ENCODE measurements at places on chromosomes 6 and 20.

- no peak for DNase-seq
These were observed 397.8 kb downstream of the KIF16B start for GRCh38 chr20:16175322-16175961.

GRCh38 chr20:62668441-62669027, 26.2 kb downstream of the SLCO4A1 start:
- DNase-seq: peak; percentile 77

DNA sequence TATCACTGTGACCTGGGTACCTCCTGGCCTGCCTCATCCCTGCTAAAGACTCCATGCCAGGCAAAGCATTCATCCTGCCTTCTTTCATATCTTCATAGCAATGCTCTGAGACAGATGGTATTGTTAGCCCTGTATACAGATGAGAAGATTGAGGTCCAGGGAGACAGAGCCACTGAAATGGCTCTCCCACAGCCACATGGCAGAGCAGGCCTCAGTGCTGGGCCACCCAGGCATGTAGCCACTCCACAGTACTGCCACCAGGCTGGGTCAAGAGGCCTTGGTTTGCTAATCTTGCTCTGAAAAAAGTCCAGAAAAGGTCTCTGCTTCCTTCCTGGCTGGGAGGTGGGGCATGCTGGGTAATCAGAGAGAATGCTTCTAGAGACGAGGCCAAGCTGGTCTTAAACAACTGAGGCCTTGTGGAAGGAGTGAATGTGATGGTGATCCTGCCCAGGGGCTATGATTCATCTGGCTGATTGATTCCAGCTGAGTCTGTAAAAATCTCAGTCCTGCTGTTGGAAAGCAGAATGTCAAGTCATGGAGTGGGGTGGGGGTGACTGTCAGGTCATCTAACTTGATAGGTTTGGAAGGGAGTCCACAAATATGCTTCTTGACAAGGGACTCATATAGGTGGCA, 29.8 kb downstream of the HM13 start:
- DNase-seq: peak; percentile 51

DNA sequence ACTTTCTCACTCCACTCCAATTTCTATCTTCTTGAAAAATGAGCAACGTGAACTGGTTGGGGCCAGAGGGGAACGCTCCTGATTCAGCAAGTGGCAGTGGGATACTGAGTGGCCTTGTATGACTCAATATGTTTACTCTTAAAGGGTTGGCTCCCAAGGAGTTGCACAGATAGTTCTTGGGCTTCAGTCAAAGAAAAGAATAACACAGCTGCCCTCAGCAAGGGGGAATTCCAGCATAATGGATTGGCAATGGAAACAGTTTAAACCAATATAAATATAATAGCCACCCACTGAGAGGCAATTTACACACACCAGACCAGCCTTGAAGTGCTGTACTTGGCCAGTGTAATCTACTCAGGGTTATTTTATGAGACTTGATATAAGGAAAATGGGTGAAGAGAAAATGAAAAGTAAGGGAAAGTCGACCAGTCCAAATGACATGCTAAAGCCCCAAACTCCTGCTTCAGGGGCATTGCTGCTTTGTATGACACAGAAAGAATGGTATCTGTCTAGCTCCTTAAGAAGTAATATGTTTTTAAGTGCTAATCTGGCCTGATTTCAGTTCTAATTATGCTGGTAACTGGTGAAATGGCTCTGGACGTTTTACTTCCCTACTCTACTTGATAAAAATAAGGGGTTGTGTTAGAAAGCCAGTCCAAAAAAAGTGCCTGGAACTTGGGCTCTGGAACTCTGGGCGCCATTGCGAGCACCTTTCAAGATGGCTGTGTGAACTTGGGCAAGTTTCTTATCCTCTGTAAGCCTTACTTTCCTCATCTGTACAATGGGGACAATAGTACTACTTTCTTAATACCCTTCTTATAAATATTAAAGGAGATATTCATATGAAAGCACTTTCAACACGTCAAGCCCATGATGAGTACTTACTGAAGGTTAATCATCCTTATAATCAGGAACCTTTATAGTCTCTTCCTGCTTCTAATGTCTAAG, 712.9 kb upstream of the MAP3K7 start:
- DNase-seq: no peak

DNA sequence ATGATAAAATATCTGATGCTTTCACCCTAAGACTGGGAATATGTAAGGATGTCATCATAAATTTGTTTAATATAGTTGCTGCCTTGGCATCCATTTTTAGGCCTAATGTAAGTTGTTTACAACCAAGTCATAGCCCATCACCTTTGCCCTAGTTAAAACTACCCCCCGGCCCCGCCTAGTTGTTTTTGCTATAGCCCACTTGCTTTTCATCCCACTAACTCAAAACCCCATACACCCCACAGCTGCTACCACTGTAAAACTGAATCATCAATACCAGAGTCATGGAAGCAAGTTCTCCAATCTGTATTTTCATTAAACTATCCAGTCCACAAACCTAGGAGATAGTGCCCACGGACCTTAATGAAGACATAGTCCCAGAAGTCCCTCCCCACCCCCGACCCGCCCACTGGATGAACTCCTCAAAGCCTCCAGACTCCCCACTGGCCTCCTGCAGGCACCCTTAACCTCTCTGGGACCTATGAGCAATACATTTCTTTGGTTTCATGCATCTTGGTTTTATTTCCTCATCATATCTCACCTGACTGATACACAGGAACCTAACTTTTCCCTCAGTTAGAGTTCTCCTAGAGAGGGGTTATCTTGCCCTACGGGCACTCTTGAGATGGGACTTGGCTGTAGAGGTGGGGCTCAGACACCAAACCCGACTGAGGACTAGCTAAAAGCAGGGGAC, 12.5 kb upstream of the ZDHHC14 start:
- no peak for DNase-seq

DNA sequence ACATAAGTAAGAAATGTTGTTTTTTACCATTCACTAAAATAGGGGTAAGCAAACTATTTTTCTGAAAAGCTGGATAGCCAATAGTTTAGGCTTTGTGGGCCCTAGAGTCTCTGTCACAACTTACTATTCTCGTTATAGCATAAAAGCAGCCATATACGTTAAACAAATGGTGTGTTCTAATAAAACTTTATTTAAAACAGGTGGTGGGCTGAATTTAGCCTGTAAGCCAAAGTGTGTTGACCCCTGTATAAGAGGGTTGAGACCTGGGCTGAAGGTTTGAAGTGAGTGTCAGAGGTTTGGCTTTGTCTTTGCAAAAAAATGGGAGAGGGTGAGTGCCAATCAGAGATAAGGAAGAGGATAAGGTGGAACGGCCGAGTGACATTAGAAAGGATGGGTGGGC, 197.2 kb downstream of the RNF144B start:
- DNase-seq: no peak

DNA sequence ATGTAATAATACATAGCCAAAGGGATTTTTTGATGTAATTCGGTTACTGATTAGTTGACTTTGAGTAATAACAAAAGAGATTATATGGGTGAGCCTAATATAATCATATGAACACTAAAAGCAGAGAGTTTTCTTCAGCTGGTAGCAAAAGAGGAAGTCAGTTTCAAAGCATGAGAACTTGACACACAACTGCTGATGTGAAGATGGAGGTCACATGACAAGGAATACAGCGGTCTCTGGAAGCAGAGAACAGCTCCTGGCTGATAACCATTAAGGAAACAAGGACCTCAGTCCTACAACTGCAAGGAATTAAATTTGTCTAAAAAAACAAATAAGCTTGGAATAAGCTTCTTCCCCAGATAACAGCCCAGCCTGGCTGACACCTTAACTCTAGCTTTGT, 154.5 kb upstream of the PRND start:
- DNase-seq: no peak

- no peak for DNase-seq
These were observed 78.3 kb upstream of the SRSF6 start for GRCh38 chr20:43379239-43379917.

GRCh38 chr20:37160683-37161082, 18.4 kb upstream of the RPN2 start:
- no peak for DNase-seq

GRCh38 chr6:157187182-157188083, 135.9 kb downstream of the TMEM242 start:
- no peak for DNase-seq

DNA sequence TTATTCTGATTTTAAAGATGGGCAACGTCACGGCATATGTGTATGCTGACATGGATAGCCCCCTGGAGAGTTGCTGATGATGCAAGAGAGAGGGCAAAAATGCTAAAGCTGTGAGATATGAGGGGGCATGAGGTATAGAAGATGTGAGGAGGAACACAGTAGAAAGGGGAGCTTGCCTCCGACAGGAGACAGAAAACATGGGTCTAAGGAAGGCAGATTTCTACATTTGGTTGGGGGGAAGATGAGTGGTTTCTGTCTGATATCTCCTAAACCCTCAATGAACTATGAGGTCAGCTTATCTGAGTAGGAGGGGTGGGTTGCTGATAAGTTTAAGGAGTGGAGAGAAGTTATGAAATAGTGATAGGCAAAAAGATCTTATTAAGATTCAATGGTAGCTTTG, 6.0 kb downstream of the RNF24 start:
- DNase-seq: no peak

- no peak for DNase-seq
These were observed 71.5 kb upstream of the RIPOR2 start for GRCh38 chr6:25007269-25007699.

- DNase-seq: no peak
These were observed 56.0 kb downstream of the MYH7B start for GRCh38 chr20:35011589-35012226.

DNA sequence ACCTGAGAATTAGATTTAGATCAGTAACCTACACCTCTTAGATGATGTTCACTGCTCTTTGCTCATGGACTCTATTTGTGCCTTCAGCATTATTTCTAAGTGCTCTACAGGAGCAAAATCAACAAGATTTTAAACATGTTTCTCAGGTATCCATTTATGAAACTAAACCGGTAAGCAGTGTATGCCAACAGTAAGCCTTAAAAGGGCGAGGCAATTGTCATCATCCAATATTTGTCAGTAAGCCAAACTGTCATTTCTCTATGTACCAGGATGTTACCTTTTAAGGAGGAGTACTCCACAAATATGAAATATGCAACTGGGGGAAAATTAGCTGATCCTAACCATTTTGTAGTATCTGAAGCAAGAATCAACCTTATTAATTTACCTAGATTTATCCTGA, 69.6 kb upstream of the ZNF184 start:
- DNase-seq: no peak

- DNase-seq: no peak
These were observed 226.1 kb upstream of the RREB1 start for GRCh38 chr6:6881438-6882225.

DNA sequence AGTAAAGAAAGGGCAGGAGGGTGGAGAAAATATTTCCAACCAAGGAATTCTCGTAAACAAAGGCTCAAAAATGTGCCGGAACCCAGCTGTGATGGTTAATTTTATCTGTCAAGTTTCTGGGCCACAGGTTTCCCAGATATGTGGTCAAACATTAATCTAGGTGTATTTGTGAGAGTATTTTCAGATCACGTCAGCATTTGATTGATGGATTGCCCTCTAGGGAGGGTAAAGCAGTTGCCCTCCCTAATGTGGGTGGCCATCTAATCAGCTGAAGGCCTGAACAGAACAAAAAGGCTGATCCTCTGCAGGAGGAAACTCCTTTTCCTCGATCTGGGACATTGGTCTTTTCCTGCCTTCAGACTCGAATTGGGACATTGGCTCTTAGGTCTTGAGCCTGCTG, 298.7 kb upstream of the TCF21 start:
- no peak for DNase-seq

- no peak for DNase-seq
These were observed 11.0 kb downstream of the PACSIN1 start for GRCh38 chr6:34476921-34477320.

DNA sequence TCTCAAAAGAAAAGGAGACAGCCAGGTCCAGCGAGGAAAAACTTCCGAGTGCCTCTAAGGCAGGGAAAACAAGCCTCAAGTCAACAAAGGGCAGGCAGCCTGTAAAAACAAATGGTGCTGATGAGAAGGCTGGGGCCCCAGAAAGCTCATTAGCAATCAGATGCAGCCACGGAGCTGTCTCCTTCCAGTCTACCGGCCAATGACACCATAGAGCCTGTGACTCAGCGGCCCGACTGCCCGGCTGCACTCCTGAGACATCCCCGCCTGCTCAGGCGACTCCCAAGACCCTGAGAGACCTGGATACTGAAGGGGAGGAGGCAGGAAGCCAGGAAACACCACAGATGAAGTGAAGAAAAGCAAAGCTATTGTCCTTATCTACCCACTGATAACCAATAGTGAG, 120.1 kb upstream of the HDDC2 start:
- no peak for DNase-seq

DNA sequence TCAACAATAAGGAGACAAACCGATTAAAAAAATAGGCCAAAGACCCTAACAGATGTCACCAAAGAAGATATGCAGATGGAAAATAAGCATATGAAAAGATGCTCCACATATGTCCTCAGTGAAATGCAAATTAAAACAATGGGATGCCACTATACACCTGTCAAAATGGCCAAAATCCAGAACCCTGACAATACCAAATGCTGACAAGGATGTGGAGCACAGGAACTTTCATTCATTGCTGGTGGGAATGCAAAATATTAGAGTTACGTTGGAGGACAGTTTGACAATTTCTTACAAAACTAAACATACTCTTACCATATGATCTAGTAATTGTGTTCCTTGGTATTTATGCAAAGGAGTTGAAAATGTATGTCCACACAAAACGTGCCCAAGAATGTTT, 1.8 kb upstream of the ZNF184 start:
- no peak for DNase-seq

All from SW 1271 (cell line).